ENCODE measurements at places on chromosomes 3 and 15.

DNA sequence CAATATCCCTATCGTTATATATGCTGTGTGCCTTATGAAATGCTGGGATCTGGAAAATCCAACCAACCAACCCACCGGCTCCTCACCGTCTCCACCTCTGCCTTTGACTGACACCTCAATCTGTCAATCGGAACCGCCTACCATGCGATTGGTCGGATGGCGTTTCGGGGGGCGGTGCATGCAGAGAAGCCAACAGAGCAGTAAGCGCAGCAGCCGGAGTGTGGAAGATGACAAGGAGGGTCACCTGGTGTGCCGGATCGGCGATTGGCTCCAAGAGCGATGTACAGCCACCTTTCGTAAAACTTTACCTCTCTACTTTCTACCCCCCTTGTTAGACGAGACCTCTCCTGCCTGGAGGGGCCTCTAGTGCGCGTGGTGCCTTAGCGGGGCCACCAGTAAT, 6.3 kb downstream of the CLK3 start:
- no peak for DNase-seq

DNA sequence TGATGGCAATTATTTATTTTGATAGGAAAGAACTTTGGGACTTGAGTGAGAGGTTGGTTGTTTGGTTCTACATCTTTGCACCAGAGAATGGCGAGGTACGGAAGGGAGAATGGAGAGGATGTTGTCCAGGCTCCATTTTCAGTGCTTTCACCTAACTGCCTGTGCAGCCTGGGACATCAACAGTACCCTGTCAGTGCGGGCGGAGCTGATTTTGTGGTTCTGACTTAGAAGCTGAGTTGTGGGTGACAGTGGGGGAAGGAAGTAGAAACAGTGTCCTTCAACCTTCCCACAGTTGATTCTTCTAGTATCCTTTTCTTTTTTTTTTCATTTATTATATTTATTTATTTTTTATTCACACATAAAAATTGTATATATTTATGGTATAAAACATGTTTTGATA, 95.3 kb downstream of the TIGIT start:
- no peak for DNase-seq

GRCh38 chr15:46151786-46152185, 517.0 kb downstream of the SQOR start:
- DNase-seq, result no peak

- DNase-seq, result no peak
Observed at GRCh38 chr3:191414286-191414685, 46.7 kb upstream of the PYDC2 start.

GRCh38 chr3:25548836-25549235, 115.9 kb downstream of the TOP2B start:
- DNase-seq, result no peak

Data from activated CD8-positive, alpha-beta memory T cell treated with anti-CD3 and anti-CD28 coated beads for 48 hours (primary cell).